ENCODE measurements at places on chromosomes 3 and 15.
A peak's percentile ranks its signal among the peaks of the same experiment; 100 is the strongest.

- no peak for DNase-seq
Observed at GRCh38 chr3:187261541-187261969, 30.0 kb downstream of the MASP1 start.

- DNase-seq = no peak
Observed at GRCh38 chr3:187188931-187189330, 8.4 kb upstream of the RTP1 start.

- no peak for DNase-seq
Observed at GRCh38 chr3:56366641-56367162, 101.6 kb downstream of the ERC2 start.

DNA sequence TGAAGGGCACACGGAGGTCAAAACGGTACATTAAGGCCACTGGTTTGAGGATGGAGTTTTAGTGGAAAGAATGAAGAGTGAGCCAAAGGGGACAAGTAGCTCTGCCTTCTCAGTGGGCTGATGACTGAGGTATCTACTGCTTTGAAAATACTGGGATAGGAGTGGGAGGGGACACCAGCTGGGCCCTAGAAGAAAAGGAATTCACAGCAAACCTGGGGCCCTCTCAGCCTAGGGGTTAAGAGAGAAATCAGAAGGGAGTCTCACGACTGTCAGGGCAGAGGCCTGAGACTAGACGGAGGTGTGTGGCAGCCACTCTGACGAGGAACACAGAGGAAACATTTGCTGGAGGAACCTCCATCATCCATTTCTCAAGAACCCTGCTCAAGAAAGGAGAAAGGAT is 75.1 kb downstream of the TNIK start:
- DNase-seq = no peak

DNA sequence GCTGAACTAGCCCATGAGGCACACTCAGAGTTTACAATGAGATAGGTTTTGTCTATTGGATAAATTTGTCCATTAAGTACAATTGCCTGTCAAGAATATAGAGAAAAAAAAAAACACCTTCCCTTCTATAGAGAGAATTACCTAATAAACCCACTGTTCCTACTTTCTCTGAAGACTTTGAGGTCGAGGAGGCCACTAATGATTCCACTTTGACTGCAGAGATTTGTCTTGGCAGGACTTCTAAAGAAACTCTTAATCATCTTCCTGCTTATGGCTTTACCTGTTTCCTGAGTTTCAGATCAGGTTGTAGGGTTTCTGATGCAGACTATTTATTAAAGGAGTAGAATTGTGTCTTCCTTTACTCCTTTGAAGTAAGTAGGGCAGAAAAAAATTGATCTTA is 342.4 kb upstream of the KCNMB2 start:
- DNase-seq = no peak

GRCh38 chr3:88589138-88589537 is 439.4 kb downstream of the C3orf38 start:
- DNase-seq = no peak

GRCh38 chr3:147312786-147313280 is 93.5 kb downstream of the ZIC4 start:
- DNase-seq = no peak

GRCh38 chr15:63402498-63403253 is 21.0 kb upstream of the CA12 start:
- DNase-seq = no peak

GRCh38 chr15:80176443-80176842 is 23.6 kb downstream of the FAH start:
- DNase-seq = no peak

DNA sequence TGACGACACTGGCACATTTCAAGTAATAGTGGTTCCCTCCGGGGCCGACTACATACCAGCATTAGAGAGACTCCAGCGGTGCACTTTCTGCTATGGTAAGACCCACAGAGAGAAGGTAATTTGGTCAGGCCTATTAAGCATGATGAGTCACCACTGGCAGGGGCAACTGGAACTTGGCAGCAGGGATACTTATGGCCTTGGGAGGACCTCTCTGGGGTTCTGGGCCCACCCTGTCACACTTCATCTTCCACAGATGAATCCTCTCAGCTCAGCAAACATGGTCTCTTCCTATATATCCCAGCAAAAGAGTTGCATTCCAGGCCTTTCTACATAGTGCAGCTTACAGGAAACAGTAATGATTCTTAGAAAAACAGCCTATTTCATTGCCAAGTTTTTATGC is 88.0 kb downstream of the PIK3R4 start:
- DNase-seq = no peak

DNA sequence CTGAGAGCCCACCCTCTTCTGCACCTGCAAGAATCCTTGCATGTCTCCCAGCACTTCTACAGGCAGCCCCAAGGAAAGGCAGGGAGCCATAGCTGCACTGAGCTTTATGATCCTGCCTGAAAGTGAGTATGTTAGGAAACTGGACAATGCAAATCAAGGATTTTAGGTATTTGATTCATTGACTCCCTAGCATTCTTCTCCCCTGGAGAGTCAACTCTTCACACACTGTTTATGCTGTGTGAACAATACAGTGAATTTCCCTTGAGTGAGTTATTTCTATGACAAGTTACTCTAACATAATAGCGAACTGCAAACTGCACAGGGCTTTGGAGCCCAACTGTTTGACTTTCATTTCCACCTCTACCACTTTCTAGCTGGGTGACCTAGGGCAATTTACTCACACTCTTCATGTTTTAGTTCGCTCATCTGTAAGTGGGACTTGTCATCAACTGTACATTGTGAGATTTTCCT is 96.0 kb upstream of the PHLDB2 start:
- no peak for DNase-seq

DNA sequence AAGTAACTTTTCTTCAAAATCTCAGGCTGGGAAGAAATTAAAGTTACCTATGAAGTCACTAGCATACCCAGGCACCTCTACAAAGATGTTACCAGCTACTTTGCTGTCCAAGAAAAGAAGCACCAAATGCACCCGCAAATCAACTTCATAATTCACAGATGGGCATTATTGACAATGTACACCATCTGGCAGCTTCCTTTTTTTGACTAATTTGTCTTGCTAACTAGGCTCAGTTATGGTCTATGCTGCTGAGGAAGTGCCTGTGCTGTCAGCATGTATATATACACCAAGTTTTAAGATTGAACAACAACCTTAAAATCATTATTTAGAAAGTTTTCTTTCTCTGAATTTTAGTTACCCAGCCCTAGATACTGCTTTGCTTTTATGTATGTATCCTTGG is 93.8 kb downstream of the NSUN3 start:
- no peak for DNase-seq

DNA sequence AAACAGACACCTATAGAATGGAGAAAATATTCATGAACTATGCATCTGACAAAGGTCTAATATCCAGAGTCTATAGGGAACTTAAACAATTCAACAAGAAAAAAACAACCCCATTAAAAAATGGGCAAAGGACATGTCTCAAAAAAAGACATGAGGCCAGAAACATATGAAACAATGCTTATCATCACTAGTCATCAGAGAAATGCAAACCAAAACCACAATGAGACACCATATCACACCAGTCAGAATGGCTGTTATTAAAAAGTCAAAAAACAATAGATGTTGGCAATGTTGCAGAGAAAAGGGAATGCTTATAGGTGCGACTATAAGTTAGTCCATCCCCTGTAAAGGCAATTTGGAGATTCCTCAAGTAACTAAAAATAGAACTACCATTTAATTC is 11.4 kb upstream of the HDGFL3 start:
- DNase-seq = no peak

- DNase-seq = no peak
Observed at GRCh38 chr15:100688549-100689120, 86.2 kb downstream of the ASB7 start.

DNA sequence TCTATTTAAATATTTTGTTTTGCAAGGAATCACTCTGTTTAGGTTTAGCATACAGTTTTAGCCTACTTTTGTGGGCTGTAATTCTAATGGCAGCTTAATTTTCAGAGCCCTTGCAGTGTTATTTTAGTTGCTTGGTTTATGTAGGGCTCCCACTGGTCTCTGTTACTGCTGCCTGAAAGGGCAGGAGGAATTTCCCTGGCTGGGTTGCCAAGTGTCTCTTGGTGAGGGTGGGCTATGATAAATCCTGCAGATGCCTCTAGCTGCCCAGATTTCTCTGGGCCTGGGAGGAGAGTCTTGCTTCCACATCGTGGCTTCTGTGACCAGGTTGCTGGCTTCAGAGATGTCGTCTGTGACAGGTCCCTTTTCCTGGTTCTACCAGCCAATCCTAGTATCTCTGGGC is 36.2 kb downstream of the ILDR1 start:
- no peak for DNase-seq

GRCh38 chr15:54206586-54207321 is 228.5 kb downstream of the UNC13C start:
- no peak for DNase-seq

GRCh38 chr15:41194444-41194843 is 36.1 kb downstream of the EXD1 start:
- DNase-seq = no peak

GRCh38 chr3:46693892-46694226 is 380 bp upstream of the ALS2CL start:
- no peak for DNase-seq

- no peak for DNase-seq
Observed at GRCh38 chr3:167750272-167750971, 14.9 kb downstream of the SERPINI1 start.

- no peak for DNase-seq
Observed at GRCh38 chr15:91228890-91229289, 128.8 kb downstream of the SV2B start.

GRCh38 chr15:67380921-67381320 is 126.3 kb downstream of the IQCH start:
- DNase-seq = no peak

- no peak for DNase-seq
Observed at GRCh38 chr3:102078854-102079808, 229.8 kb downstream of the NFKBIZ start.

- DNase-seq = peak; percentile 10
Observed at GRCh38 chr15:65916664-65917406, 47.5 kb downstream of the RAB11A start.

DNA sequence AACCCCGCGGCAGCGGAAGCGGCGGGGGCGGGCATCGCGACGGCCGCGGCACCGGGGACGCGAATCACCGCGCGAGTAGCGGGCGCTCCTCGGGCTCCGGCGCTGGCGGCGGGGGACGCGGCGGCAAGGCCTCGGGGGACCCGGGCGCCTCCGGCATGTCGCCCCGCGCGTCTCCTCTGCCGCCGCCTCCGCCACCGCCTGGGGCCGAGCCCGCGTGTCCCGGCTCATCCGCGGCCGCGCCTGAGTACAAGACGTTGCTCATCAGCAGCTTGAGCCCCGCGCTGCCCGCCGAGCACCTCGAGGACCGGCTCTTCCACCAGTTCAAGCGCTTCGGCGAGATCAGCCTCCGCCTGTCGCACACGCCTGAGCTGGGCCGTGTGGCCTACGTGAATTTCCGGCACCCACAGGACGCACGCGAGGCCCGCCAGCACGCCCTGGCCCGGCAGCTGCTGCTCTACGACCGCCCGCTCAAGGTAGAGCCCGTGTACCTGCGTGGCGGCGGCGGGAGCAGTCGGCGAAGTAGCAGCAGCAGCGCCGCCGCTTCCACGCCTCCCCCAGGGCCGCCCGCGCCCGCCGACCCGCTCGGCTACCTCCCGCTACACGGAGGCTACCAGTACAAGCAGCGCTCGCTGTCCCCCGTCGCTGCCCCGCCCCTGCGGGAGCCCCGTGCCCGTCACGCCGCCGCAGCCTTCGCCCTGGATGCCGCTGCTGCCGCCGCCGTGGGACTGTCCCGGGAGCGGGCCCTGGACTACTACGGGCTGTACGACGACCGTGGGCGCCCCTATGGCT is 675 bp downstream of the RBM15B start:
- DNase-seq = peak; percentile 22

- no peak for DNase-seq
Observed at GRCh38 chr15:99956820-99957641, 223.8 kb upstream of the LYSMD4 start.

DNA sequence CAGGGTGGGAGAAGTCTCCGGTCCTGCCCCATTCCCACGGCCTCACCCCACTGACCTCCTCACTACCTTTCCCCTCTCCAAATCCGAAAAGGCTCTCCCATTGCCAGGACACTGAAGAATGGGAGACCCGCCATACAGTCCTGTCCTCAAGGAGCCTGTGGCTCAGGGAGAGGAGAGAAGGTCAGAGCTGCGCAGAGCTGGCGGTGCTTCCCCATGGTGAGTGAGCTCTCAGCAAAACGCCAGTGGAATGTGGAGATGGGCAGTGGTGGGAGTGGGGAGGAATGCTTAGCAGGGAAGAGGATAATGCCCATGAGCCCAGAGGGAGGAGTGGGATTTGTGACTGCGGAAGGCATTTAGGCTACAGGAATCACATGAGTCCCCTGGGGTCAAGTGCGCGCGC is 20.1 kb downstream of the FAM43A start:
- DNase-seq = no peak

DNA sequence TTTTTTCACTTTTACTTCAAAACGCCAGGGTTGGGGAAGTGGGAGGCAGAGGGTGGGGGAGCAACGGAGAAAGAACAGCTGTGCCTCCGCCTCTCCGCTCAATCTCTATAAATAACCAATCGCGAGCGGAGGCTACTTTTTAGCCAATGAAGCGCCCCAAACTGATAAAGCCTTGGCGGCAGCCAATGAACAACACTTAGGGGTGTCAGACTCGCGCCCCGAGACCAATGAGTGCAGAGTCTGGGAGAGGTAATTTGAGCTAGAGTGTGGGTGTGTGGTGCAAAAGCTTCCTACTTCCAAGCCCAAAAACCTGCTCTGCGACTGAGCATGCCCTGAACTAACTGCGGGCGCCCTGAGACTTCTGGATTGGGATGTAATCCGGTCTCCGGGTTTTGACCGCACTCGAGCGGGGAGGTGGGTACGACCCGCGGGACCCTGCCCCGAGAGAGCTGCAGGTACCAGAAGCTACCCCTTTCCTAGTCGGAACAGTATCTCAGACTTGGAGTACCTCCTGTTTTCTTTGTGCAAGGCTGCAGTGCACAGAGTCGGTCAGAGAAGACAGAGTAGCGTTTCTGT is 800 bp upstream of the RAP2B start:
- peak; percentile 77 for DNase-seq

DNA sequence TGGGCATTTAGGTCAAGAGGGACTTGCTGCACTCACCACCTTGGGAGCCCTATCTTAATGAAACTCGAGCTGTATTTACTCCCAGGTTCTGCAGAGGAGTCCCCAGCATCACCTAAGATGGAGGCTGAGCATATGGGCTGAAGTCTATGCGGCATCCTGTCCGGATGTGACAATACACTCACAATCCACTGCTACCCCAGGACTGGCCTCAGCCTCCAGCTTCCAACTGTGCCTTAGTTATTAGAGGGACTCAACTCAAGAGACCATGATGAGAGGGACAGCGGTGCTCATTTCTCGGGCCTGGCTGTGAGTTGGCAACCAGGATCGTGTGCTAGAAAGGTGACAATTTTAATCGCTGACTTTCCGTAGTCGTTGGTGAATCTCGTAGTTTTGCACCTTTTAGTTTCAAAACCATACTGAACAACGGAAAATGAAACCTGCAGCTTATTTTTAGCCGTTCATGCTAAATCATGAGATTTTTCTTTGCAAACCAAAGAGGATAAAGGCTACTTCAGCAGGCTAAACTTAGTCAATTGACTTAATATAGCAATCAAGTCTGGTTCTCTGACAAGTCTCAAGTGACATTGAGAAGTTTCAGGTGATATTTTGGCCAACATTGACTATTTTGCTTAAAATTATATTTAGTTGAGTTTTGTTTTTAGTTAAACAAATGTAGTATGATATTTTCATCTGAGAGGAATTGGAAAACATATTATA is 11.1 kb downstream of the ZBTB38 start:
- DNase-seq = no peak

GRCh38 chr15:84889313-84889990 is 5.0 kb downstream of the SLC28A1 start:
- no peak for DNase-seq
